ENCODE measurements at places on chromosomes 1 and 21.

DNA sequence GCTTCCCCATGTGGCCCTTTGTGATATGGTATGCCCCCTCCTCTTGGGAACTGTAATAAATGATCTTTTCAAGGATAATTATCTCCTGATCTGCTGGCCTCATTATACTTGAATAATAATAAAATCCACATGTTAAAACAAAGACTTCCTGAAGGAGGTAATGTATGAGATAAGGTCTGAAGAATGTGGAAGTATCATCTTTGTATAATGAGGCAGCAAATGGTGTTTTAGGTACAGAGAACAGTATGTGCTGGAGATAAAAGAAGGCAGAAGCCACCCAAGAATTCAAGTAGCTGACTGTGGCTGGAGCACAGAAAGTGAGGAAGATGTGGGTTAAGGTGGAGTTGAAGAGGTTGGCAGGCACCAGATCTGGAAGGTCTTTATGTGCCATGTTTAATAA lies 12.8 kb upstream of the COG2 start:
- peak; percentile 18 for ATAC-seq

GRCh38 chr1:32816676-32817158 lies 441 bp downstream of the YARS1 start:
- peak; percentile 22 for ATAC-seq

DNA sequence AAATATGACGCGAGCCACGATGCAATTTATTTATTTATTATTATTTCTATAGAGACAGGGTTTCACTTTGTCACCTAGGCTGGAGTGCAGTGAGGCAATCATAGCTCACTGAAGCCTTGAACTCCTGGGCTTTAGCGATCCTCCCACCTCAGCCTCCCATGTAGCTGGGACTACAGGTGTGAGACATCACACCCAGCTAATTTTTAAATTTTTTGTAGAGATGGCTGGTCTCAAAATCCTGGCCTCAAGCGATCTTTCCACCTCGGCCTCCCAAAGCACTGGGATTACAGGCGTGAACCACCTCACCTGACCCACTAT lies 63.6 kb downstream of the IRF2BP2 start:
- ATAC-seq: no peak

GRCh38 chr1:240235521-240236288 lies 144.0 kb downstream of the FMN2 start:
- ATAC-seq: no peak

- ATAC-seq: no peak
These were observed 131.5 kb downstream of the RNF220 start for GRCh38 chr1:44536357-44537209.
